ENCODE measurements at places on chromosomes 3 and 15.

- no peak for DNase-seq
These were observed 11.3 kb upstream of the ANKRD63 start for GRCh38 chr15:40293905-40294895.

- DNase-seq: no peak
These were observed 329.9 kb downstream of the ZNF385D start for GRCh38 chr3:21421096-21421495.

DNA sequence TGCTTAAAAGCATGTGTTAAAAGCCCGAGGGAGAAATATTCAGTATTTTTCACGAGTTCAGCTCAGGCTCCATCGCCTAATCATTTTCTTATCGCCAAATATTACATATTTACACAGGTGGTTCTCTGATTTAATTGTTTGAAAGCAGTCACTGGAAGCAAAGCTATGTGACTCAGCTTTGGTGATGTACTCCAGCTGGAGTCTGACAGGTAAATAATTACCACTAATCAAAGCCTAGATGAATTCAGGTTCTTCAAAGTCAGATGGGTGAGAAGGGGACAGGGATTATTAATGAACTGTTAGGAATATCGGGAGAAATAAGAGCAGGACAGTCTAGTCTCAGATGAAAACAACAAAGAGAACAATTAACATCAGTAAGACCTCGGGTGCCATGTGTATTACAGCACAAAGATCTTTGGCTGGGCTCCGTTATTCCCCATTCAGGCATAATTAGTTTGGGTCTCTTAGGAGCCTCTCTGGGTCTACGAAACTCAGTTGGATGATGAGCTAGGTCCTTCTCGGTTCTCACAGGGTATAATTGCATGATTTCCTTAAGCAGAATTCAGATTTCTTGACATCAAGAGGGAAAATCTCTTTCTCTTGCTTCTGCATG, 331.7 kb upstream of the ADAMTS9 start:
- no peak for DNase-seq

DNA sequence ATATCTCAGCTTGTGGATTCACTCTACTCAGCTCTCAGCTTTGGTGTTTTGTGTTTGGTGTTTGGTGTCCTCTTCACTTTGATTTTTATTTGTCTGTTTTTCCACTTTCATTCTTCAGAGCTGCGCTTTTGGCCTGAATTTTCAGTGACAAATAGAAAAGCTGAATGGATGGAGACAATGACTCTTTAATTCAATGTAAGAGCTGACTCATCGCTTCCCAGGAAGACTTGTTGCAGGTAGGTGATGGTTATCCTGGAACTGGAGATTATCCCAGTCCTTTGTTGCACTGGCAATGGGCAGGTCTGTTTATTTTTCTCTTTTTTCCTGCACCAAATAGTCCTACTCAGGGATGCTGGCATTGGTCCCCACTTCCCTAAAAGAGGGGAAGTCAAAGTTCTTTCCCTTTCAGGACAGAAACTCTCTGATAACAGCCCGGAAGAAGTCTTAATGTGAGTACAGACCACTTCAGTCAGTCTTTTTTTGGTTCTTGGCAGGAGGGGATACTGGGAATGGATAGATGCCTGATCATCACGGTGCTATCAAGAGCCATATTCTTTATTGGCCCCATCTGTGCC, 12.4 kb upstream of the AEN start:
- DNase-seq: no peak

GRCh38 chr3:142694225-142694624, 29.6 kb upstream of the TRPC1 start:
- no peak for DNase-seq

DNA sequence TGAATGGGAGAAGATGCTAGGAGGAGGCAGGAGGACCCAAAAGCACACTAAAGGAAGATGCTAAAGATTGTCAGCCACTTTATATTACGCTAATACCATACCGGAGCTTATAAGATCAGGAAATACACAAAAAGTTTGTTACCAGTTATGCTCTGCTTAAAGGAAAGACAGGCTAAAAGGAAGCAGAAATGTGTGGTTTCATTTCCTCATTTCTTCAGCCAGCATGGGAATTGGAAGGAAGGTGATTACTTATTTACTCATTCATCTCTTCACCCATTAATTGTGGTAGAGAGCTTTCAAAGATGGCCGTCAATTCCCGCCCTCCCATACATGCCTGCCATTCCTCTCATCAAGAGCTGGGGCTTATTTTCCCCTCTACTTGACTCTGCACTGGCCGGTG, 26.7 kb upstream of the TMEM158 start:
- no peak for DNase-seq

DNA sequence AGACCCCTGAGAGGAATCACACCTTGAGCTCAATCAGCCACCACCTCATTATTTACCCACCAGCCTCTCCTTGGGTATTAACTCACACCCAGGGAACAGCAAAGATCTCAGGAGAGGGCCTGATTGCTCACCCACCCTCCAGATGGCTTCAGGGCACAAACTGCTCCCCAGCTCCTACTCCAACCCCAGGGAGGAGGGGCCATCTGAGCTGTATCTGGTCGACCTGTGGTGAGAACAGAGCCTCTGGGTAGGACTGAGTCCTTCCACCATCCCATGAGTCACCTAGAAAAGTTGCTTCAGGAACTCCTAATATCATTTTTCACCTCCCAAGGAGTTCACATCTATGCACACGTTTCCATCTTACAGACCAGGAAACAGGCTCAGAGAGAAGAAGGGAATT, 44.8 kb upstream of the HES1 start:
- peak; percentile 95 for DNase-seq

- no peak for DNase-seq
These were observed 190.2 kb upstream of the DPH6 start for GRCh38 chr15:35736150-35736549.

DNA sequence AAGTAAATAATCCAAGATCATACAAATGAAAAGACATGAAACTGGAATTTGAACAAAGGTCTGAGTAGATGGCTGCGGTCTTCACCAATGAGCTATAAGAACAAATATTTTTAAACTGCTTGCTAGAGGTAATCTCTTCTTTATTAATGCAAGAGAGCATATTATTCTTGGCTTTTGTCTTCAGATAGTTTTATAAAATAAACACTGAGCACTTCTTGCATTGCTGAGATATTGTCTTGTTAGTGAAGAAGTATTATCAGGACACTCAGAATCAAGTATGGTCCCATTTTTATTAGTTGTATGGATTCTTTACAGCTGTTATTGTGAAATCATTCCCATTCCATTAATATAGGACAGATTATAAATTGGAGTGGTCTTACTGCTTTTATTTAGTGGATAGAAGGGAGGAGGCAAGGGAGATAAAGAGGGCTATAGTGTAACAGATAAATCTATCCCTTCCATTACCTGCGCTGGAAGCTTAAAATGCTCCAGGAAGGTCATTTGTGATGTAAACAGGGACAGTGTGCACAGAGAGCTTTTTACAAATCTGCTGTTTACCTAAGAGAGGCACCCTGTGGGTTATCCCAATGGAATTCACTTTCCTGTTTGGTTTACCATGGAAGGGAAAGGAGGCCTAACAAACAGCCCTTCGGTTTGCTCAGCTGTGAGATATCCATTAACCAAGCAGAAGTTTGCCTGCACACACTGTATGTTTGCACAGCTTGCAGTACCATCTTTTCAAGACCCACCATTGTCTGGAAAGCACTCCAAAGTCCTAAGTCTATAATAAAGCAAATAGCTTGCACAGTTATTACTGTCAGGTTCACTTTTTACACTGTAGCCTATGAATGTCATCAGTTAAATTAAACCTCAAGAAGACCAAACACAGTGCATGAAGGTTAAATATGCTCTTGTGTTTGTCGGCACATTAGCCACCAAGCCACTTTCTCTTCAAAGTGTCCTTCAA, 347.7 kb upstream of the TGFBR2 start:
- no peak for DNase-seq

DNA sequence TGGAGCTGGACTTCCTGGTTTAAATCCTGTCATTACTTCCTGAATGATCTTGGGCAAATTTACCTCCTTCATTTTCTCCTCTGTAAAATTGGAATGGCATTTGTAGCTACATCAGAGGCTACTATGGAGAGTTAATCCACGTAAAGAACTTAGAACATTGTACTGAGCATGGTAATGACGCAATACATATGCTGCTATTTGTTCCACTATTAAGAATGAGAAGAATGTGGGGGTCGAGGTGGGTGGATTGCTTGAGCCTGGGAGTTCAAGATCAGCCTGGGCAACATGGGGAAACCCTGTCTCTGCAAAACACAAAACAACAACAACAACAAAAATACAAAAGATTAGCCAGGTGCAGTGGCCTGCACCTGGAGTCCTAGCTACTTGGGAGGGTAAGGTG, 250.6 kb downstream of the RYR3 start:
- no peak for DNase-seq

DNA sequence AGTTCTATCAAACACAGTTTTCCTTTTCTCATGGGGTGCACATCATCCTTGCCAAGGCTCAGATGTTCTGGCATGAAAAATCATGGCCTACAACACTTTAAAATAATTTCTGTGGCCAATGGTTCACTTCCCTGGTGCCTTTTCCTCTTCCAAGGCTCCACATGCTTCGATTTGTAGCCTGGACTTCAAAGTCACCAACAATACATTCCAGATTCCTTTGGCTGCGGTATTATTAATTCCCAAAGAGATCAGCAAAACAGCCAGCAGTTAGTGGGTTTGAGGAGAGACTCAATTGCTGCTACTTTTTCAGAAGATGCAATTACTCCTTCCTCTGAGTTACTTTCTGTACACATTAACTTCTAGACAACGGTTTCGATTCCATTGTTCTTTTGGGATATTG, 80.3 kb upstream of the CCDC80 start:
- DNase-seq: no peak

DNA sequence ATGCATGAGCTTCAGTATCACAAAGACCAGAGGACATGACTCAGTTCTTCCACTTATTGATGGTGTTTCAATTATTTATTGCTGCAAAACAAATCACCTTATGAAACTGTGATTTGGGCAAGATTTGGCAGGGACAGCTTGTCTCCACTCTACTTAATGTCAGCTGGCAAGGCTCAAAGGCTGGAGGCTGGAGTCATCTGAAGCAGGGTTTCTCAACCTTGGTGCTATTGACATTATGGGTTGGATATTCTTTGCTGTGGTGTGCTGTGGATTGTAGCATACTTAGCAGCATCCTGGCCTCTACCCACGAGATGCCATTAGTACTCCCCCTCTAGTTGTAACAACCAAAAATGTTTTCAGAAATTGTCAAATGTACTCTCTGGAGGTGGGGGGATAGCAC, 138.8 kb upstream of the PEX5L start:
- DNase-seq: no peak

GRCh38 chr3:101172516-101172915, 147.9 kb downstream of the IMPG2 start:
- no peak for DNase-seq

DNA sequence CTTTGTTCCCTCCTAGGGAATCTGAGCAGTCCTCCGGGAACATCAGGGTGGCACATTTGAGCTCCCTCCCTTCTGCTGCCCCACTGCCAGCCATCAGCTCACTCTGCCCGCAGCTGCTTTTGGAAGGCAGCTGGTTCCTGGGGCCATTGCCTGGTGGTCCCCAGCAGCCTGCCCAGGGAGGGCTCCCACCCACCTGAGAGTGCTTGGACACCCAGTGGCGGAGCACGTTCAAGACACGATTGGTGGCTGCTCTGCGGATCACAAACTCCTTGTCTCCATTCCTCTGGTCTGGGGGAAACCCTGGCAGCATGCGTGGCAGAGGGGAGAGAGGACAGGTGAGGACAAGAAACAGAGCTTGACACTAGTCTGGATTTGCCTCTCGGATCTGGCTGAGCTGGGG, 53.7 kb upstream of the CTSH start:
- DNase-seq: no peak

GRCh38 chr3:126261037-126261436, 80.7 kb upstream of the ALDH1L1 start:
- DNase-seq: no peak

- DNase-seq: no peak
These were observed 312.9 kb downstream of the ZBBX start for GRCh38 chr3:167066977-167067786.

GRCh38 chr3:168138421-168138820, 42.7 kb upstream of the GOLIM4 start:
- DNase-seq: no peak

Measured in RWPE1 (cell line).